AML-193 (cell line): ENCODE measurements at places on chromosomes 12 and 14.

GRCh38 chr14:99277530-99277929, 5.5 kb upstream of the BCL11B start:
- no peak for DNase-seq

GRCh38 chr14:76491172-76491930, 115.4 kb downstream of the ESRRB start:
- DNase-seq, result no peak

- no peak for DNase-seq
Measured at GRCh38 chr12:1186298-1186697, 195.3 kb downstream of the ERC1 start.

DNA sequence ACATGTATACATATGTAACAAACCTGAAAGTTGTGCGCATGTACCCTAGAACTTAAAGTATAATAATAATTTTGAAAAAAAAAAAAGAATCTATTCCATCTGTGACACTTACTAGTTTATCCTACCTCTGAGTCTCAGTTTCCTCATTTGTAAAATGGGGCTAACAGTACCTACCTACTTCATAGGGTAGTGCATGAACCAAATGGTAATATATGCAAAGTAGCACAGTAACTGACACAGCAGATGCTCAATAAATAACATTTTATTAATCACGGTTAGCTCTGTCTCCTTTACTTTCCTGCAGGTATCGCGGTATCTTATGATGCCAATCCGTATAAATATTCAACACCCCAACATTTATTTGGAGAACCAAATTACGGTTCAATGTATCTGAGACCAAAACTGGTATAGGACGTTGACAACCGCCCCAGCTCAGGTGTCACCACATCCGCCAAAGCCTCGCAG, 703 bp downstream of the TMED10 start:
- DNase-seq, result no peak

DNA sequence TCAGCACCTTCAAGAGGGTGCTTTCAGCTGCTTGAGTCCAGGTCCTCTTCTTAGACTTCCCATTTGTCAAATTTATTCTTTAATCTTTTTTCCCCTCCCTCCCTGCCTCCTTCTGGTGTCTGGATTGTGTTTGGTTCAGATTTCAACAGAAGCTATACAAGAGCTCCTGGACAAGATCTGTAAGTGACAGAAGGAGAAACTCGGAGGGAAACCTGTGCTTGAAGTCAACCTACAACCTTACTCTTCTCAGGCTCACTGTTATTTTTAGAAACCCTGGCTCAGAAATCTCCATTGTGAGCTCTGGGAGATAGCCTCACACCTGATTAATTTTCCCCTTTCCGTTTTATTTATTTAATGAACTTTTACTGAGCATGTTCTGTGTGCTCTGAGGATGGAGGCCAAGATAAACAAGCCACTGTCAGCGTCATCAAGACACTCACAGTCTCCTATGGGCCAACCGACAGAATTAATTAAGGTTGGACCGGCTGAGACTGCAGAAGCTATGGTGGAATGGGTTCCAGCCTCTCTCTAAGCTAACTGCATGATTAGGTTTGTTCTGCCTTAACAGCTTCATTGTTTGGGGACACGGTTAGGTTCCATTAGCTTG, 13.5 kb downstream of the PDE1B start:
- DNase-seq, result no peak

GRCh38 chr12:109533487-109533740, 39.9 kb downstream of the MMAB start:
- no peak for DNase-seq
